ENCODE measurements at places on chromosomes 2 and 18.

DNA sequence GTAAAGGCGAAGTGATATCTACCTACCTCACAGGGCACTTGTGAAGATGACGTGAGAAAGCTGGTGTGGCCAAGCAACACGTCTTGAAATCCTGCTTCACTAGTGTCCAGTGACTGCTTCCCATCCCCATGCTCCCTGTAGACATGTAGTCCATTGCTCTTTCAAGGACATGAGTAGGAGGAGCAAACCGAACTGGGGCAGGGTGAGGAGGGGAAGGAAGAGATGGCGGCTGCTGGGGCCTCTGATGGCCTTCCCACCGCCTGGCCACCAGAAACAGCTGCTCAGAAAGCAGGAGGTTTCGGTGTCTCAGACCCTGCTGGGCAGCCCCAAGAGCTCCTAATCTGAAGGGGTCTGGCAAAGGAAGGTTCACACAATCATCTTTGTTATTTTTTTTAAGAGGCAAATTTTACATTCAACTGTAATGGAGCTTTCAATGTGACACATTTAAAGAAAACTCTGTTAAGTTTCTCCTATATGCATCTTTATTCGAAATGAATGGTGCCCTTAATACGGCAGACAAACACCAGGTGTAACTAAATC, 14.7 kb downstream of the CPLX4 start:
- DNase-seq, result no peak

GRCh38 chr2:67663776-67664175, 266.6 kb downstream of the ETAA1 start:
- DNase-seq, result no peak

DNA sequence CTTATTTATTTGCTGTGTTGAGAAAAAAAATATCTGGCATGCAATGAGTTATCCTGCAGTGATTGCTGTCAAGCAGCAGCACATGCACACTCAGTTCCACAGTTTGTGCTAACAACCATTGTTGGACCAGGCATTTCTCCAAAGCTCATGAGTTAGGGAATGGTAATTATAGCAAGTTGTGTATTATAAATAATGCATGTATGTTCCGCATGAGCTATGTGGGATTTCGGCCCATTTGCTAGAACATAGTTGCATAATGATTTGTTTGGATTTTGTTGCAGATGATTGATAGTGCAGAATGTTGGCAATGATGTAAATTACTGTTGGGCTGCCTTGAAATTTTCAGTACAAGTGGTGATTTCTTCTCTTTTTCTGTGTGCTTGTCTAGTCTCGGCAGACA, 10.7 kb downstream of the KCNJ3 start:
- no peak for DNase-seq

DNA sequence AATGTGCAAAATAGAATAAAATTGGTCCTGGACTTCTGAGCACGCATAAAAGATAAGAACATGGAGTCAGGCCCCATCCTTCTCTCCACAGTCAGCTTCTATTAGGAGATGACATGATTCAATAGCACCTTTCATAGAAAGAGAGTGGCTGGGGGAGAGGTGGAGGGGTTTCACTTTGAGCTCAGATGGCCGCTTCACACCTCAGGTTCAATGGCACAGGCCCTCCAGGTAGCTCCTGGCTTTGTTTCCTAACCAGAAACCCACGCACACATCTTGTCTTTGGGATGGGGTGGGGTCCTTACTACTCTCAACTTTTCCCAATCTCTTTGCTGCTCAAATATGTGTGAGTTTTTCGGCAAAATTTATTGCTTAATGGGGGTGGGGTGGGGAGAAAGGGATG, 332.3 kb downstream of the CLIP4 start:
- DNase-seq, result no peak

DNA sequence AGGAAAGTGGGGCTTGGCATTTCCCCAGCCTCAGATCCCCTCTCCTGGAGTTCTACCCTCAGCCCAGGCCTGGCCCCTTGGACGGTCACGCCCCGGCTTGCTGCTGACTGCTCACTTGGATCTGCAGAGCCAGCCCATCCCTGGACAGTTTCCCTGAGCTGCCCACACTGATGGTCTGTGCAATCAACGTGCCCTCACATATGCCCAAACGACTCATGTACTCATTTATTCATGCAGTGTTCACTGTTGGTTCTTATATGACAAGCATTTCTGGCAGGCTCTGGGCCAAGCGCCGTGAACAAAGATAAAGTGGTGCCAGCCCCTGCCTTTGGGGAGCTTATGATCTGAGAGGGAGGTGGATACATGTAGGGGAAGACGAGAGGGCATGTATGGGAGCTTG, 20.3 kb upstream of the GLI2 start:
- no peak for DNase-seq

DNA sequence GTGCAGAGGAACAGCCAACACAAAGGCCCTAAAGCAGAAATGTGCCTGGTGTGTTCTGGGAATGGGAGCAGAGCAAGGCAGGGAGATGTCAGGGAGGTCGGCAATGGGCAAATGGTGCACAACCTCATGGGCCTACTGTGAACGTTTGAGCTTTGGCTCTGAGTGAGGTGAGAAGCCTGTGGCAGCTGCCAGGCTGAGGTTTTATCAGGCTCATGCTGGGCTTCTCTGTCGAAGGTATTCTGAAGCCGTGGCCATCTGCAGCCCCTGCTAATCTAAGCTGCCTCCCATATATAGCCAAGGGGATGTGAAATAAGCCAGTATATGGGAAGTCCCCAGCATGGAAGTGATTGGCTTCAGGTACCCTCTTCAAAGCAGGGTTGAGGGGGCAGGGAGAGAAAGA, 193.3 kb downstream of the SLC4A3 start:
- DNase-seq, result no peak

DNA sequence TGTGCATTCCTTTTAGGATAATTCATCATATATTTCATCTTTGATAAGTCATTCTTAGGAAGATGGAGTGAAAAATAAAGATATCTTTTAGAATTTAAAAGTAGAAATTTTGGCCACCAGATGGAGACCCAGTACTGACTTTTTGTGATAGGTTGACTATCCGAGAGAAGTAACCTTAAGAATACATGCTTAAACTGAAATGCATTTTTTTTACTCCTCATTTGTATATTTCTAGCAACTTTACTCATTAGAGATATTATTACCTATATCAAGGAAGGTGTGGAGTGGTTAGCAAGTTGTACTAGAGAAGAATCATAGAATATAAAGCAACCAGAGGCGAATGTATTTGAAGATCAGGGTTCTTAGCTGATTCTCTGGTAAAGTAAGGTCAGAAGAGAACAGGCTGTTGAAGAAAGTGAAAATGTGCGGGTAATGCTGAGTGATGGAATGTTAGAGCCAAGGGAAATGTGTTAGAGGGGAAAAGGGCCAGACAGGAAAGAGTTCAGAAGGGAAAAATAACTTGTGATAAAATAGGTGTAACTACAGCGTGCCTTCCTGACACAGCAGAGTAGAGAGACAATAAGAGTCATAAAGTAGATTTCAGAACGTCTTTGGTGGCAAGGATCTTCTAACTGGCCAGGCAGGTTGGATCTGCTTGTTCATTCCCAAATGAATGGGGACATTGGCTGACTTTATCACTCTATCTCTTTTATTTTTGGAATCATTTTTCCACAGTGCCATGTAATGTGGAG, 52.3 kb downstream of the TDRD15 start:
- no peak for DNase-seq

- DNase-seq, result no peak
Measured at GRCh38 chr2:237614151-237614720, 13.2 kb upstream of the LRRFIP1 start.

GRCh38 chr2:203237346-203238238, 1.2 kb upstream of the CYP20A1 start:
- DNase-seq, result no peak

DNA sequence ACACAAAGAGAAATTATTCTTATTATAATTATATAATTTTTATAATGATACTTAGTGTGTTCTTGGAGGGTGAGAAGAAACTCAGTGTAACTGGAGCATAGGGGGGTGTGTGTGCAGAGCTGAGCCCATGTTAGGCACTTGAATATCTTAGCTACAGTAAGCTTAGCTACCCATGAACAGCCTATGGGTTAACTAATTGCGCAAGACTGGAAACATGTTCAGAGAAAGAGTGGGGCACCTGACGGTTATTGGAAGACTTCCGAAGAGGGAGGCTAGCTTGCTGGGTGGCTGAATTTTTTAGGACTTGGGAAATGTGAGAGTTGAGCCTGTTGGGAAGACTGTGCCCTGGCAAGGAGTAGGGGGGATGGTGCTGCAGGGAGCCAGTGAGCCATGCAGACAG, 229.2 kb downstream of the SLC4A3 start:
- DNase-seq, result no peak

DNA sequence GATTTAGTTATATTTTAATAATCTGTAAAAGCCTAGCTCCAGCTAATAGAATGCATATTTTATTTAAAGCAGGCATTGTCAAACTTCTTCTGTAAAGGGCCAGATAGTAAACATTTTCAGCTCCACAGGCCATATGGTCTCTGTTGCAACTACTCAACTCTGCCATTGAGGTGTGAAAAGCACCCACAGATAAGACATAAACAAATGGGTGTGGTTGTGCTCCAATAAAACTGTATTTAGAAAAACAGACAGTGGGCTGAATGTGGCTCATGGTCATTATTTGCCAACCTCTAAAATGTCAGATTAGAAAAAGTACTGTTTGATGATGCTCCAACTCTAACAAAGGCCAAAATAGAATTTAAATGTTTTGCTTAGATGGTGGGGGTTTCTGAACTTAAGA, 519.9 kb downstream of the RNF144A start:
- no peak for DNase-seq

GRCh38 chr2:37569131-37569823, 102.2 kb downstream of the CDC42EP3 start:
- no peak for DNase-seq

DNA sequence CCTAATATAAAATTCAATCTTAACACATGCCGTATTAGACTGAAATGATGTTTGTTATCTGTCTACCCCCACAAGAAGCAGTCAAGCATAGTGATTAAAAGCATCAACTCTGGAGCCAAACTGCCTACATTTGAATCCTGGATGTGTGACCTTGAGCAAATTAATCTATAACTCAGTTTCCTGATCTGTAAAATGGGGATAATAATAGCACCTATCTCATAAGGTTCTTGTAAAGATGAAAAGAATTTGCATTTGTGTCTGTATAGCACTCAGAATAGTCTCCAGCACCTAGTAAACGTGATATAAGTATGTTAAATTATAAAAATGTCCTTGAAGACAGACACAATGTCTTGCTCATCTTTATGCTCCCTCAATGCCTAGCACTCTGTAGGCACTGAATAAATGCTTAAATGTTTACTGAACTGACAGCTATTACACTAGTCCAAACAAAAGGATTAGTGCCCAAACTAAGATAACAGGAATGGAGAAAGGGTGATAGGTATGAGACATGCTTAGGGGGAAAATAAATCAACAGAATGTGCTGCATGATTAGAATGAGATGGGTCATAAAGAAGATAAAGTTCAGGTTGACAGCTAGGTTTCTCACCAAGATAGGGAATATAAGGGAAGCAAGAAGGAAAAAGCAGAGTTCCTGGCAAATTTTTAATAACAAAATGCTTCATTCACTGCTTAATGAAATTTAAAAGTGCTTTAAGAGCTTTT, 180.6 kb downstream of the ATAD2B start:
- no peak for DNase-seq

DNA sequence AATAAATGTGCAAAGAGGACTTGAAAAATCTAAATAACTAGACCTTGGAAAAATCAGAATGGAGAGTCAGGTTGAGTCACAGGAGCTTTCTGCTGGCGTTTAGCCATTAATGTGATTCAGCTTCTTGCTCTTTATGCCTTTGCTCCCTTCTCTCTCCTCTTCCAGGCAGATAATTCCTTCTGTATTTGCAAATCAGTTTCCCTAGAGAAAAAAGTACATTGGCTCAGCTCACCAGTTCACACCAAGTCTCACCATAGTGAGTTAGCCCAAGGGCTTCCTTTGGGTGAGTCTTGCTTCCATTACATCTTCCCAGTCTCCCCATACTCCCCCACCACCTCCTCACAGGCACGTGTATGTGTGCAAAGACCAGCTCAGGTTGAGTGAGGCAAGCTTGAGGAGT, 73.6 kb downstream of the CYBRD1 start:
- no peak for DNase-seq

GRCh38 chr2:217248312-217248935, 388.6 kb upstream of the TNP1 start:
- no peak for DNase-seq

GRCh38 chr18:51278045-51278649, 80.7 kb upstream of the MEX3C start:
- peak; percentile 9 for DNase-seq

- DNase-seq, result no peak
Measured at GRCh38 chr2:162623888-162624287, 214.7 kb downstream of the KCNH7 start.

DNA sequence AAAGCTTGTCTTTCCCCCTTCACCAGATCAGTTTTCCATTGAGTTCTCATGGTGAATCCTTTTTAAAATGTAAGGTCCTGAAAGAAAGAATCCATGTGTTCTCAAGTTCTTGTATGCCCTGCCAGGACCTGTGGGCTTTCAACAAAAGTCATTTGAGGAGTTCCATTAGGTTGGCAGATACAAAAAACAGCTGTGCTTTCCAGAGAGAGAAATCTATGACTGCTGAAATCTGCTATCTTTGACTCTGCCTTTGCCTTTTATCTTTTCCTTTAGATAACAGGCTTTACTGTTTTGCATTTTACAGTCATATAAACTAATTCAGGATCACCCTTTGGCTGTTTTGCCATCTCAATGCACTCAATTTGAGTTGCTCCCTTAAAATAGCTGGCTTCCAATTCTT, 59.7 kb downstream of the CXCR4 start:
- DNase-seq, result no peak

- DNase-seq, result no peak
Measured at GRCh38 chr2:226478109-226478809, 321.4 kb downstream of the IRS1 start.

DNA sequence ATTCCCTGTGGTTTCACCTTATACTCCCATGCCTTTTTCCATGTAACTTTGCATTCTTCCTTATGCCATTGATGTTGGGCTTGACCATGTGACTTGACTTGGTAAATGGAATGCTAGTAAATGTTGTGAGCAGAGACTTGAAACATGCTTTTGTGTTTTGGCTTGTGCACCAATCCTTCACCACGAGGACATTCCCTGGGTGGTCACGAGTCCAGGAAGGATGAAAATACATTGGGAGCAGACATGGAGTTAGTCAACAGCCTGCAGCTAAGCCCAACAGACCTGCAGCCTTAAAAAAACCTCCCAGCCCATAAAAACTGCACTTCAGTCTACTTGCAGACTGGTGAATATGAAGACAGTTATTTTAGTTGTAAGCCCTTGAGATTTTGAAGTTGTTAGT, 116.5 kb upstream of the SPATS2L start:
- DNase-seq, result no peak

- DNase-seq, result no peak
Measured at GRCh38 chr18:34510926-34511325, 199.2 kb upstream of the DTNA start.

- peak; percentile 29 for DNase-seq
Measured at GRCh38 chr2:98664323-98664722, 55.9 kb downstream of the UNC50 start.

- DNase-seq, result no peak
Measured at GRCh38 chr2:239598732-239599090, 197.9 kb upstream of the HDAC4 start.

DNA sequence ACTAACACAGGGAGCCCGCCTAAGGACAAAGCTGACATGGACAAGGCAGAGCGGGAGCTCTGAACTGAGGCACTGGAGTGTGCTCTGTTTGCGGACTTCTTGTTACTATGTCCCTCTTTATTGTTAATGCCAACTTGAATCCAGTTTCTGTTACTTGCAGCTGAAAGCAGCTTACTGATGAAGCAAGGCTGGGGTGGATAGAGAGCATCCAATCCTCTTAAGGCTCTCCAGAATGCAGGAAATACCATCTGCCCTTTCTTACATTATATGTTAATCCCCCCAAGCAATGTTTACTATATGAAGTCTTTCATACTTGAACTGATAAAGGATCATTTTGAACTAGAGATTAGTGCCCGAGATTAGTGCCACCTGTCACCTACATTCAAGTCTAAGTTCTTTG, 9.4 kb downstream of the FAM210A start:
- DNase-seq, result no peak
